ENCODE measurements at places on chromosomes 2 and 18.

DNA sequence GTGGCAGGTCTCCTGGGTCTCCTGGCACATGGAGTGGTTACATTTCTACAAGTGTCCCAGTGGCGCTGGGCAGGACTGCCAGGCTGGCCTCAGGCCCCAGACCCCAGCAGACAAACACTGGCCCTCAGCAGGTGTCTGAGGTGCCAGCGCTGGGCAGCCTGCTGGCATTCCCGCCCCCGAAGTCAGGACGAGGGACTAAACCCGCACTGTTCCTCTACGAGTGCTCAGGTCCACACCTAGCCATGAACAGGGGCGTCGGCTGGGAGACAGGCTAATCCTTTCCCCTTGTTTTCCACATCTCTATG, 12.8 kb downstream of the SNED1 start:
- no peak for DNase-seq

GRCh38 chr2:171086352-171087290, 74.1 kb downstream of the TLK1 start:
- peak; percentile 46 for DNase-seq

DNA sequence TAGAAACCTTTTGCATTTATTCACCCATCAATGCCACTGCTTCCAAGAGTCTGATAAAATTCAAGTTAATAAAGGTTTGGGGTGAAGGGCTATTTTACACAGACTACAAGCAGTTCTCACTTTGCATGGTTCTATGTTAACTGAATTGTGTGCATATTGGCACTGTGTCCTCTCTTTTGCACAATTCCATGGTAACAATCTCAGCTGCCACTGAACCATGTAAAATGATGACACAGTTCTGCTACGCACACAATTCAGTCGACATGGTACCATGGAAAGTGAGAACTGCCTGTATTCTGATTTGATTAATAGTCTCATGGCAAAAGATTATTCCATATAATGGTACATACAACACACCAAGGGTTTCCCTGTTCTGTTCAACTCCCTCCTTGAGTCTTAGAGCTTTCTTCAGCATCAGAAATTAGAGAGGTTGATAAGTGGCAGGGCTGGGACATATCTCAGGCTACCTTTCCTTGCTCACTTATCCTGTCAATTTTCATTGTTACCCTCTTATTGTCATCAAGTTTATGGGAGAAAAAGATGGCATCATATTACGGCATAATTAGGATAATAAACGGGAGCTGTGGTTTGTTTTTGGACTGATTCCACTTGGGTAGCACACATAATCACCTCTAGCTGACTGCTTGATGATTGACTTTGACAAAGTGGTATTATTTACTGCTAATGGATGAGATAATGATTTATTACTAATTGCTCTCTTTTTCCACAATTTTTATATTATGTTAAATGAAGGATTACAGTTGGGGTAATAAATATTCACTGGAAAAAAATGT, 139.3 kb upstream of the CREB1 start:
- DNase-seq = no peak

- DNase-seq = no peak
Measured at GRCh38 chr18:52569492-52569891, 229.5 kb downstream of the DCC start.

GRCh38 chr18:706405-706804, 6.0 kb downstream of the ENOSF1 start:
- no peak for DNase-seq

GRCh38 chr2:155895016-155895415, 437.5 kb downstream of the NR4A2 start:
- no peak for DNase-seq

- no peak for DNase-seq
Measured at GRCh38 chr18:48767090-48767690, 183.6 kb downstream of the SMAD7 start.

- no peak for DNase-seq
Measured at GRCh38 chr18:55096263-55096951, 137.1 kb upstream of the CCDC68 start.

GRCh38 chr2:26245231-26245732, 543 bp downstream of the HADHB start:
- DNase-seq = peak; percentile 31
